ENCODE measurements at places on chromosomes 4 and X.

- no peak for DNase-seq
Observed at GRCh38 chr4:170128219-170128804, 38.6 kb upstream of the AADAT start.

DNA sequence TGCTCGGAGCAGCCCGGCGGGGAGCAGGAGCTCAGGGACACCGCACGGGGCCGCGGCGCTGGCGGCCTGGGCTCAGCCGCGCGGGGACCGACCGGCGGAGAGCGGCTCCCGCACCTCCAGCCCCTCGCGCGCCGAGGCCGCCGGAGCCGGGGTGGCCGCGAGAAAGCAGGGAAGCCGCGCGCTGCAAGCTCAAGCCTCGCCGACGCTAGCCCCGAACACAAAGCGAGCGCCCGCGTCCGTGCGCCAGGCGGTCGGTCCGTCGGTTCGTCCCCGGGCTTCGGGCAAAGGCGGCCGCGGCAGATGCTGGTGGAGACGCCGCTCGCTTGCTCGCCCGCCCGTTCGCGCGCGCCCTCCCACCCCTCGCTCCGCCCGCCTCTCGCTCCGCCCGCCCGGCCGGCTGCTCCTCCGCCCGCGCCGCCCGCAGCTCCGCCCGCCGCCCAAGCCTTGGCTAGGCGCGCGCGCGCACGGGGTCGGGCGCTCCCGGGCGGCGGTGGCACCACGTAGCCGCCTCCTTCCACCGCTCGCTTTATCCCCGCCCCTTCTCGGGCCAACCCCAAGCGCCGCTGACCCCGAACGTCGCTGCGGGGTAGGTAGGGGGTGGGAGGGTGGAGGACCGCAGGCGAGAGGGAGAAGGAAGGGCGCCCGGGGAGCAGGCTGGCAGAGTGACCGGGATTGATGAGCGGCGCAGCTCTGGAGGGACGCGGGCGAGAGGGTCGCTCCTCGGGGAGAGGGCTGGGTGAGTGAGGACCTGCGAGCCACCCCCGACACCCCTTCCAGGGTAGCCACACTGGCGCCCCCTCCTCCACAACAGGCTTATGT lies at the start of gene TSPAN5:
TSS of gene TSPAN5 (minus strand) at position 325 of the 819 bp plus-strand sequence.
- peak; percentile 82 for DNase-seq

DNA sequence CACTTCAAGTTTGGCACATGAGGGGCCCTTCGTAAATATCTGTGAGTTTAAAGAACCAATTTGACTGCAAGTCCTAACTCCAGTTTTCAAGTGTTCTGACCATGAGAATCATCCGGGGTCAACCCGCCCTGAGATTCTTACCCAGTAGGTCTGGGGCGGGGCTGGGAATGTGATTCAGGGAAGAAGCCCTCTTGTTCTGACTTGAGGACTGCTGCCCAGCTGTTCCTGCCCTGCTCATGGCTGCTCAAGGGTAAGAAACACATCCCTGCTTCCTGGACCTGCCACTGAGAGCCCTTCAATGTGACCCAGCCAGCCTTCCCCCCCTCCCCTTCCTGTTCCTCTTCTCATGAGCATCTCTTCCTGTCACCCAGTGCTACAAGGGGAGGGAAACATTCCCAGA lies 92.7 kb upstream of the PGRMC2 start:
- no peak for DNase-seq

DNA sequence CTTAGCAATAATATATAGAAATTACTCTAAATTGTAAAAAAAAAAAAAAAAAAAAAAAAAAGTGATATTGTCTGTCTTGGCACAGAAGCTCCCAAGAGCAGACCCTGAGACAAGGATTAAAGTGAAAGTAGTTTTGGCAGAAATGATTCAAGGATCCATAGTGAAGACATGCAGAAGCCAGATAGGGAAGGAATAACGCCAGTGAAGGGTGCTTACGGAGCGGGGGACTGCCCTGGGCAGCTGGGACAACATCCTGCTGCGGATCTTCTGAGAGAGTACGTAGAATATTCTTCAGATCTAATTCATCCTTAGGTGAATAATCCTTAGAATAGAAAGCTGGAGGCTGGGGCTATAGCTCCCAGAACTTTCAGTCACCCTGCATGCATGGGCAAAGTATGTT lies 39.8 kb downstream of the ARHGAP24 start:
- DNase-seq = no peak

GRCh38 chr4:130186931-130187330 lies 1091.0 kb downstream of the C4orf33 start:
- DNase-seq = no peak

DNA sequence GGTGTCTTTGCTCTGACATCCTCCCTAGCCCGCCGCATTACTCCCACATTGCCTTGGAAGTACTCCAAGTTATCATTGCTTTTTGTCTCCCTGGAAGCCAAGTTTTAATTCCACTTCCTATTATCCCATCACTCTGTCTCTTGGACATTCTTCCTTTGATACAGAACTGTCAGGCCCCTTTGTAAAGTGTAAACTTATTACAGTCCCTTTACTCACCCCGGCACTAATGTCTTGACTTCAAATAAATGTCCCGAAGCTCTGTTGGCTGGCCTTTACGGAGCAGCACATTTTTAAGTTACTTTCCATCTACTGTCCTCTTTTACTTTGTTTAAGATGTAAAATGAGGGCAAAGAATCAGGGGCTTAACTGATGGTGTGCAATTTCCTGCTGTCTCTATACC lies 223.5 kb upstream of the IGFBP7 start:
- DNase-seq = no peak

GRCh38 chr4:7304436-7304835 lies 112.1 kb downstream of the SORCS2 start:
- no peak for DNase-seq
